ENCODE measurements at places on chromosomes 2 and 18.

GRCh38 chr2:234821946-234822475, 129.8 kb upstream of the SH3BP4 start:
- DNase-seq, result no peak

GRCh38 chr18:26440644-26441043, 107.7 kb downstream of the KCTD1 start:
- DNase-seq, result no peak

DNA sequence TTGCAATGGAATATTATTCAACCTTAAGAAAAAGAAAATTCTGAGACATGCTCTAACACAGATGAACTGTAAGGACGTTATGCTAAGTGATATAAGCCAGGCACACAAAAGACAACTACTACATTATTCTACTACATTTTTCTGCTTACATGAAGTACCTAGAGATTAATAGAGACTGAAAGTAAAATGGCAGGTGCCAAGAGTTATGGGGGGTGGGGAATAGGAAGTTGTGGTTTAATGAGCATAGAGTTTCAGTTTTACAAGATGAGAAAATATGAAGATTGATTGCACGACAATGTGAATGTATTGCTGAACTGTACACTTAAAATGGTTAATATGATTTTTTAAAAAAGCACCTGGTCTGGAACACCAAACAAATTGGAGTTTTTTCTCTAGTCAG, 1231.6 kb upstream of the DDX18 start:
- no peak for DNase-seq

- no peak for DNase-seq
Measured at GRCh38 chr2:118095610-118096009, 7.3 kb downstream of the INSIG2 start.

DNA sequence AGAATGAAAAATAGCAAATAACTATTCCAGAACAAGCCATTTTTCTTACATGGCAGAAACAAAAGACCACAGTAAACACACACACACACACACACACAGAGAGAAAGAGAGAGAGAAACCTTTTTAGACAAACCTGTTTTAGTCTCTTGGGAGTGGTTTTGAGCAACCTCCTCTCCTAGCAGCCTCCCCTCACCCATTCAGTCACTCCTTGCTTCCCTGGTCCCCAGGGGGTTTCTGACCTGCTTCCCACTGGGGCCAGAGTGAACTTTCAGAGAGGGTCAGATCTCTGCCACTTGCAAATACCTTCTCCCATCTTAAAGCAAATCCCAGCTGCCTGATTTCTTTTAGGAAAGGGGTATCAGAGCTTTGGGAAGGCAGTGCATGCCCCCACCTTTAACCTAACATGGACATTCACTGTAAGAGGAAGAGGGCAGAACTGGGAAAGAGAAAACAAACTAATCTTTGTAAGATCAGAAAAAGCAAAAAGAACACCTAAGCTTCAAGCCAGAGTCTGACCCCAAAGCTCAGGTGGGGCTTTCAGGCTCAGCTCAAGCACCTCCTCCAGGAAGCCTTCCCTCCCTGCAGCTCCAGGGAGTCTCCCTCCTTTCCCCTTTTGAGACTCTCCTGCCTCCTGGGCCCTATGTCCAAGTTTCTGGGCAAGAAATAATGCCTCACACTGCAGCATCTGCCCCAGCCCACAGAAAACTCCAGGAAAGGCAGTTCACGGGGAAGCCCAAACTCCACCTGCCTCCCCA, 2.7 kb downstream of the SDC1 start:
- no peak for DNase-seq

DNA sequence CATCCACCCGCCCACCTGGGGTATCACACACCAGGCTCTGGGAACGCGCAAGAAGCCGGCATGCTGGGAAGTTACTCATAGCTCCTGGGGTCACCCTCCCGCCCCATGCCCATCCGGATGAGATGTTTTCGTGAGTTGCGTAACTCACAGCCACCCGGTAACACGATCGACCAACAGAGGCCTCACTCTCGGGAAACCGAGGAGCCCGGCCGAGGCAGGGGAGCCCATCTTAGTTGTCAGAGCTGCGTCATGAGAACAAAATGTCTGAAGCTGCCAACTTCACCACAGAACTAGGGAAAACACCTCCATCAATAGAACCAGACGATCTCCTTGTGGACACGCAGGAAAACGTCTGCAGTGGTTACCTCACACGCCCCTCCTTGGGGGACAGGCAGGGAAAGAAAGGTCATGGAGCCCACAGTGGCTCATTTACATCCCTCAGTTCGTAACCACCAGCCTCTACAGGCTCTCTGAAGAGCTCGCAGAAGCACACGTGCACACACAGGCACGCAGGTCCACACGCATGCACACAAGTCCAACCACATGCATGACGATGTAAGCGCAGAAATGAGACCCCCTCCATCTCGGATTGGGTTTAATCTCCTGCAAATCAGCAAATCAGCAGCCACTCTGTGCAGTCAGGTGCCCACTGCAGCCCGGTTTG, 26.2 kb downstream of the ADI1 start:
- DNase-seq, result no peak

- no peak for DNase-seq
Measured at GRCh38 chr2:51758081-51758480, 726.1 kb upstream of the NRXN1 start.

- DNase-seq, result no peak
Measured at GRCh38 chr2:48915227-48915626, 159.7 kb upstream of the LHCGR start.

- no peak for DNase-seq
Measured at GRCh38 chr2:71801969-71802368, 345.7 kb downstream of the CYP26B1 start.

DNA sequence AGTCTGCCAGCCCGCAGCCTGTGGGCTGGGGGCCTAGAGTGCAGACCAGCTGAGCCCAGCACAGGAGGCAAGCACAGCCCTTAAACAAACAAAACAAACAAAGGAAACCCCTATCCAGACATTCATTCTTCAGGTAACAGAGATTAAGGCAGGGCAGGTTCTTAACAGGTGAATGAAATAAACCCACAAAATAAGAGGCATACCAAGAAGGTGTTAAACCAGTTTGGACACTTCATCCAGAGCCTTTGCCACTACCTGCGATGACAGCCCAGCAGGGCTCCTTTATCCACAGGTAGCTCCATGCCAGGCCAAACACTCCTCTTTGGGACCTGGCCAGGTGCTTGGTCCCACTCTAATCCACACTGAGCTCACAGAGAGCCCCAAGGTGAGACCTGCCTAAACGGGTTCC, 209.7 kb upstream of the SIX2 start:
- DNase-seq, result no peak

GRCh38 chr18:74286106-74286855, 5.5 kb downstream of the CYB5A start:
- no peak for DNase-seq

DNA sequence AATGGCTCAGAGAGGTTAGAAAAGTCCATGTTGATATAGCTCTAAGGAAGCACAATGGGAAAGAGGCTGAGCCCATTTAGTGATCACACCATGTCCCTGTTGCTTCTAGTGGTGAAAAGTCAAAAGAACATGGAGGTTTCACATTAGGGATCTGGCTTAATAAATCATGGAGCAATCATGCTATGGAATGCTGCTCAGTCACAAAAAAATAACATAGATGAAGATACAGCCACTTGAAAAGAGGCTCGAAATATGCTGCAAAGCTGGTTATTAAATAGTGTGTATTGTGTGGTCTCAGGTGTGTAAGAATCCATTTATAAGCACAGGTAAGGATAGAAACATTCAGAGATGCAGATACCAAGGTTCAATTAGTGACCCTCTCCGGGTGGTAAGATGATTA, 63.6 kb upstream of the CPO start:
- DNase-seq, result no peak

DNA sequence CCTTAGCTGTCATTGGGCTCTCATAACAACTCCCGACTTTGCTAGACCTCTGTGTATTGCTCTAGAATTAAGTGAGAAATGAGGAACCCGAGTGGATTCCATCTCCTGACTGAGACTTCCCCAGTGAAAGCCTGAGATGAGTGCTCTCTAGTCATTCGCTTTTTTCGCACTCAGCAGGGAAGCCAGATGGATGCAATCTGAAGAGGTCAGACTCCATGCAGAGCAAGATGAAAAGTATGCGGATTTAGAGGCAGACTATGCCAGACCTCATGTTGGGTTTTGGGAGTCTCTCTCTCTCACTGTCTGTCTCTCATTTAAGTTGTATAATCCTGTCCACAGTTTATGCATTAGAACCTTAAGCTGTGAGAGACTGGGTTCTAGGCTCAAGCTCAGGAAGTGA, 88.6 kb downstream of the SLC5A7 start:
- DNase-seq, result no peak

GRCh38 chr2:178484245-178485041, 4.2 kb downstream of the PLEKHA3 start:
- DNase-seq, result no peak

DNA sequence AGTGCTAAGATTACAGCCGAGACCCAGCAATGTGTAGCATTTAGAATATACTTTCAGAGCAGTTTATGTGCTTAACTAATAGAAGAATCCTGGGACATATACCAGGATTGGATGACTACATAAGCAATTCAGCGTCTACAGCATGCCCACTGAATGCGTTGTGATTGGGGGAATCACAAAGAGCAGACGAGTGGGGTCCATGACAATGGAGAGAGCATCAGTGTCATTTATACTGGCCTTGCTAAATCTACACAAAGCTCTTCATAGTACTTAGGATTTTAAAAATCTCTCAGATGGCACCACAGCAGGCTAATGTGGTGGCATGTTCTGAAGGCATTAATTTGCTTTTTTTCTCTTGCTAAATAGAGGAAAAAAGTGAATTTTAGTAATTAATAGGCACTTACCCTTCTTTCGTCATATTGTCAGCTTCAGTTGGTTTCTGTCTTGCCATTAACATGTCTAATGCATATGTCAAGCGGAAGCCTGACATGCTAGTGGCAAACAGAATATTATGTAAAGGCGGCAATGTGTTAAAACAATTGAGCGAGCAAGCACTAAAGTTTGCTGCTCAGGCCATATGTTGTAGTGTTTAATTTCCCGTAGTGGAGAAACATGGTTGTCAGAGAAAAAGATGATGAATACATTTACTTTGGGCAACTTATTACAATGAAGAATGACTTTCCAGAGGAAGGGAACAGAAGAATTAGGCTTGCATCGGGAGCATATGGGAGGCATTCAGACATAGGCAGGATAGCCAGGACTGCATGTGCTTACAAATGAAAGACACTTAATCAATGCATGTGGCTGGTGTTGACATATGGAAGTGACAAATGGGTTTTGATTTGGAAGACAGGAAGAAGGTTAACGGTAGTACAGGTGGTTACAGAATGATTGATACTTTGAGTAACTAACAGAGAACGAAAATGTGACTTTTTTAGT, 145.2 kb downstream of the ICOS start:
- DNase-seq, result no peak

DNA sequence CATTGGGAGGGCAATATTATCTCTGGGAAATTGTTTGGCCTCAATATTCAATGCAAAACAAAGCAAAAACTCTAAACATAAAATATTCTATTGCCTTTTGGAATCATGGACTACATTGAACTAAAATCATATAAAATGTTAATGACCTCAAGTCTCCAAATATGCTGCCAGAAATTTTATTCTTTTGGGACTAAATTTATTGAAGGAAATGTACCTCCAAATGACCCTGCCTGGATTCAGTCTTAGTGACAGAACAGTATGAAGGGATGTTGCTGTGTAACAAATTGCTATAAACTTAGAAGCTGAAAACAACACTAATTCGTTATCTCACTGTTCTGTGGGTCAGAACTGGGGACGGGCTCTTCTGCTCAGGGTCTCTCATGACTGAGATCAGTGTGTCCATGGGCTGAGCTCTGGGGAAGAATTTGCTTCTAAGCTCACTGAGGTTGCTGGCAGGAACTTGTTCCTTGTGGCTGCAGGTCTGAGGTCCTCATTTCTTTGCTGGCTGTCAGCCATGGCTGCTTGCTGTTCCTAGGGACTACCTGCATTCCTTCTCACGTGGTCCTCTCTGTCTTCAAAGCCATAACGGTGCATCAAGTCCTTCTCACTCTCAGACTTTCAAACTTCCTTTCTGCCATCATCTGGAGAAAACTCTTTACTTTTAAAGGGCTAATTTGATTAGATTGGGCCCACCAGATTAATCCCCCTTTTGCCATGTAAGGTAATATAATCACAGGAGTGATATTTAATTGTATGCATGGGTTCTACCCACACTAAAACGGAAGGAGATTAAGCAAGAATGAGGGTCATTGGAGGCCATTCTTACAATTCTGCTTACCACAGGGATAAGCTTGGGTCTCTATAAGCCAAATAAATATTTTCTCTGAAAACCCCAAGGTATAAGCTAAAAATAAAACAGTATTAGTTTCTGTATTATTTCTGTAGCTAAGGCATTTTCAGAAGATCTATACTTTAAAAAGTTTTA, 149.0 kb downstream of the ADCYAP1 start:
- no peak for DNase-seq

DNA sequence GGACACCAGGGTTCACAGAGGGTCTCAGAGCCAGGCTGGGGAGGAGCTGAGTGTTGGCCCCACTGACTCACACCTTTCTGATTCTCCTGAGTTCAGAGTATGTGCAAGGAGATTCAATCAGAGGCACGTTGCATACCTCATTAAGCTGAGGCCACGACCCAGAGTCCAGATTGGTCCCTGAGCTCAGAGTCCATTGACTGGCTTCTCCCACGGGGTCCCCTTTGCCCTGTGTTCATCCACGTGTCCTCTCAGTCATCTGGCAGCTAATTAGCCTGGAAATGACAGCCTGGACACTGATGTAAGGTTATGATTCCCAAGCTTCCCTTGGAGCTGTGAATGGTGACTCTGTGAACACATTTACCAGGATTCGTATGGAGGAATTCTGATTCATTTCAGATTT, 267.2 kb downstream of the SH3BP4 start:
- no peak for DNase-seq

DNA sequence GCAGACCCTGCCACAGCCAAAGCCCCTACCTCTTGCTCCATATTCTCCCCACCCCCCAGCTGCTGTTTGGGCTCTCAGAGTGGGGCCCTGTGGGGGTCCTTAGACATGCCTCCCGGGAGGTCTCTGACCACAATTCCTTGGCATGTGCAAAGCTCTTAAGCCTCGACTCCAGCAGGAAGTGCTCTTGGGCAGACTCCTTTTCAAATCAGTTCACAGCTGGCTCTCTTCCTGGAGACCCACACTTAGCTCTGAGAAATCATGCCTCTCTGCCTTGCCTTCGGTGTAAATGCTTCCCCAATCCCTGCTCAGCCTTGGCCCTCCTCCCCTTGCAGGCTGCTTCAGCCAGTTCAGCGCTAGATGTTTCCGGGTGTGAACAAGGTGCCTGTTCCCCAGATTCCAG, 46.9 kb downstream of the NGEF start:
- no peak for DNase-seq

All from cortex of kidney (tissue), 1 donor.